ENCODE measurements at places on chromosomes 12 and 14.

DNA sequence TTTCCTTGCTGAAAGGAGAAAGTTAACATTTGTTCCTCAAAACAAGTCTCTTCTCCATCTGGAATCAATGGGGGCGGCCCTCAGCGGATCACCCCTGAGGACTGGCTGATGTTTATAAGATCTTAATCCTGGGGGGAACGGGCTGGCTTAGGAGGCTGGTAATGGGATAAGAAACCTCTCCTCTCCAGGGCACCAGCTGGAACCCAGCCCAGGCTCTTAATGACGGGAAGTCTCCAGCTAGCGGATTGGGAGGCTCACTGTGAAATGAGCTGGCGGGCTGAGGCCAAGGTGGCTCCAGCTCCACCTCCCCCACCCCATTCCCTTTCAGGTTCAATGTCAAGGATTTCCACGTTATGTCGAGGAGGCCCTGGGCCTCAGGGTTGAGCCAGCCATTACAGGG is 1133.0 kb downstream of the VRK1 start:
- no peak for DNase-seq

DNA sequence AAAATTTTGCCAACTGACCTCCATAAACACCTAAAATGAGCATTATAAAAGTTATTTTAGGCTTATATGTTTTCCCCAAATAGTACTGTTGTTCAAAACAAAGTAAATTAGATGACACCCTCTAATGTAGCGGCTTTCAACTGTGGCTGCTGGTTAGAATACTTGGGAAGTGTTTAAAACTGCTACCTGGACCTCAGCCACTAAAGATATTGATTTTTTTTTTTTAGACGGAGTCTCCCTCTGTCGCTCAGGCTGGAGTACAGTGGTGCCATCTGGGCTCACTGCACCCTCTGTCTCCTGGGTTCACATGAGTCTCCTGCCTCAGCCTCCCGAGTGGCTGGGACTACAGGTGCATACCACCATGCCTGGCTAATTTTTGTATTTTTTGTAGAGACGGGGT is 16.2 kb downstream of the PRORP start:
- DNase-seq, result no peak

DNA sequence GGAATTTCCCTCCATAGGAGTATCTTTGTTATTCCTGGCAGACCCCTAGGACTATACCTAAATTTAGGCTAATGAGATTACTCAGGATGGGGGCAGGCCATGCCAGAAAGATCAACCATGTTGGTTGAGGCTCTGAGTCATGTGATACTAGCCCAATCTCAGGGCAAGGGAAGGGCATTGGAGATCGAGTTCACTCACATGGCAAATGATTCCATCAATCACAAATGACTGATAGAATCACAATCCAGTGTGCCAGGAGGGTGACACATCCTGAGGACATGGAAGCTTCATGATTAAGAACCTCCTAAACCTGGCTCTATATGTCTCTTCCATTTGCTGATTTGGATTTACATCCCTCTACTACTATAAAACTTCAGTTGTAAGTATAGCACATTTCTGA is 182.3 kb downstream of the NTF3 start:
- DNase-seq, result no peak

DNA sequence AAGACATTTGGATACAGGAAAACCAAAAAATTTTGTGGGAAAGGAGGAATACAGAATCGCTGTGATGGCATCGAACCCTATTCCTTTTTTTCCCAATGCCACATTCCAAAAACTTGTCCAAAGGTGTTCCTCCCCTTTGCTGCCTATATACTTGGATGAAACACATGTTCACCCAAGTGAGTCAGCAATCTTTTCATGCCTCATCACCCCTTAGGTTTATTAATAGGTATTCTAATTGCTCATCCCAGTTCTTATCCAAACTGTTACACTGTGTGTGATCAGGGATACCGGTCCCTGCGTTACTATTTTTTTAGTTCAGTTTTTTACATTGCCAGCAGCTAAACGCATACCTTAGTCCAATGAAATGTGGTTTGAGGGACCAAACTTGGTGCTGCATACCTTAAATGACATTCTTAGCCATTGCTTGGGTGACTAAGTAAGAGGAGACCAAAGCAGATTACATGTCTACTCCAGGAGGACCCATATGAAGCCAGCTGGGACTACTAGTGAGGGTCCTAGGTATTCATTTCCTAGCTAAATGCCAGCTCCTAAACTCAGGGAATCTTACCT is 20.6 kb upstream of the ST8SIA1 start:
- DNase-seq, result no peak

DNA sequence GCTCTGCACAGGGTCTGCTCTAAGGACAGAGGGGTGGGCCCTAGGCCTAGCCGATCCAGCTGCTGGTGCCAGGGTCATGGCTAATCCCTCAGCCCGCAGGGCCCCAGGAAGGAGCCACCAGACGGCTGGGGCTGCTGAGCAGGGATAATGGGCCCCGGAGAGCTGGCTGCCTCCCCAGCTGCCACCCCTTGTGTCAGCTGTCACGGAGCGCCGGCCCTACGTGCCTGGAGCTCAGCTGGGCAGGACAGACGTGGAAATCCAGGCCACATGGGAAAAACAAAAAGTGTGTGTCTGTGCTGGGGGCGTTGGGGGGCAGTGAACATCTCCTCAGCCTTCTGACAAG is 36.2 kb downstream of the CHGA start:
- DNase-seq, result no peak

DNA sequence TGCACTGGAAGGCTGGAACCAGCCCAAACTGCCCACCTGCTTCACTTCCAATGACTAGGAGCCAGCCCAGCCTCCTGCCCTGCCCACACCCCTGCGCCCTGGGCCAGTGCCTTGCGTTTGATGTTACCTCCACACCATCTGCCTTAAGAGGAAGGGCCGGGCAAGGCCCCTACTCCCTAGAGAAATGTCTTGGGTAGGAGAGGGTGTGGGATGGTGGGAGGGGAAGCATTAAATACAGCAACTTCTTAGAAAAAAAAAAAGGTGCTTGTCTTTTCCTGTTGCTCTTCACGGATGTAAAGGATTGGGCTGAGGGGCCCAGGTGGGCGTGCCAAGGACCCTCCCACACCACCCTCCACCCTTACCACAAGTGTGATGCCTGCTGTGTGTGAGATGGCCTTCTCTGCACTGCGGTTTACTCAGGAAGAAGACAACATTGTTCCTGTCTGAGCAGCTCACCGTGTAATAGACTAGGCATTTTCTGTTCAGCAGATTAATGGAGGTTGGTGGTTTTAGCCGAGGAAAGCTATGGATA is 99.9 kb downstream of the NINJ2 start:
- no peak for DNase-seq

GRCh38 chr14:104224131-104224505 is 85.7 kb downstream of the KIF26A start:
- no peak for DNase-seq

GRCh38 chr12:45034861-45035265 is 16.0 kb downstream of the DBX2 start:
- peak; percentile 9 for DNase-seq

DNA sequence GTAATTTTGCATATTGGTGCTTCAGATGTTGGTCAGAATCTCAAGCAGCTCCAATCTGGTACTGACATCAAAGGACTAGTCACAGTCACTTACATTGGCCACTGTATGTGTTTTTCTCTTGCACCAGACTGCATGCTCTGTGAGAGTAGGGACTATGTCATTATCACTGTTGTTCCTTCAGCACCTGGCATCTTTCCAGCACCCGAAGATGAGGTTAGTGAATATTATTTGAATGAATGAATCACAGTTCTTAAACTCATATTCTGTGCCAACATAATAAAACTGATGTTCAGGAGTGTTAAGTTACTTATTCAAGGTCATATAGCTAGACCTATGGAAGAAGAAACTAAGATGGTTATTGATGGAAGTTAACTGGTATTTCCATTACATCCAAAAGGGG is 204.5 kb upstream of the TBX3 start:
- DNase-seq, result no peak

- peak; percentile 32 for DNase-seq
Measured at GRCh38 chr12:106601031-106601430, 18.2 kb downstream of the RFX4 start.

DNA sequence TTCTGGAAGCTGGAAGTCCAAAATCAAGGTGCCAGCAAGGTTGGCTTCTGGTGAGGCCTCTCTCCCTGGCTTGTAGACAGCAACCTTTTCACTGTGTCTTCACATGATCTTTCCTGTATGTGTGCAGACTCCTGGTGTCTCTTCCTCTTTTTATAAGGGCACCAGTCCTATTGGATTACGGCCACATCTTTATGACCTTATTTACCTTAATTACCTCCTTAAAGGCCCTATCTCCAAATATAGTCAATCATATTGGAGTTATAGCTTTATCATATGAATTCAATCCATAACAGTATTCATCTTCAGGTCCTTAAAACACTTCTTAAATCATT is 21.2 kb upstream of the GARIN2 start:
- DNase-seq, result no peak

- DNase-seq, result no peak
Measured at GRCh38 chr12:76455582-76456345, 103.8 kb downstream of the OSBPL8 start.

- no peak for DNase-seq
Measured at GRCh38 chr12:19243551-19243950, 114.0 kb downstream of the PLEKHA5 start.

DNA sequence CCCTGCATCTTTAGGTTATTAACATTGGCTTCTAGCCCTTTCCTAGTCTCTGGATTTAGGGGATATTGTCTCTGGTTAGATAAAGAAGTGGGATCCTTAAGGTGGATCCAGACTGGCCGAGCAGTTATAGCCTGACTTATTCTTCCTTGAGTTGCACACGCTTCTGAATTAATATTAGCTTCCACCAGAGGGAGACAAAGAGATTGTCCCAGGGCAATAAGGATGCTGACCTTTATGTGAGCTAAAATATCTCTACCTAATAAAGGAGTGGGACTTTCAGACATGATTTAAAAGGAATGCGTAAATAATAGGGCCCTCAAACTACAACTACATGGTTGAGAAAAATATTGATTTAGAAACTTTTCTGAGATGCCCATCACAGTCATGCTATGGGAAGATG is 139.7 kb downstream of the SLCO1B3 start:
- no peak for DNase-seq

GRCh38 chr14:24959791-24960331 is 90.1 kb downstream of the STXBP6 start:
- no peak for DNase-seq

- no peak for DNase-seq
Measured at GRCh38 chr12:131091413-131091975, 137.8 kb downstream of the ADGRD1 start.

GRCh38 chr12:15561396-15561795 is 227.8 kb downstream of the EPS8 start:
- DNase-seq, result no peak

- DNase-seq, result no peak
Measured at GRCh38 chr12:13777374-13777773, 204.0 kb downstream of the GRIN2B start.

DNA sequence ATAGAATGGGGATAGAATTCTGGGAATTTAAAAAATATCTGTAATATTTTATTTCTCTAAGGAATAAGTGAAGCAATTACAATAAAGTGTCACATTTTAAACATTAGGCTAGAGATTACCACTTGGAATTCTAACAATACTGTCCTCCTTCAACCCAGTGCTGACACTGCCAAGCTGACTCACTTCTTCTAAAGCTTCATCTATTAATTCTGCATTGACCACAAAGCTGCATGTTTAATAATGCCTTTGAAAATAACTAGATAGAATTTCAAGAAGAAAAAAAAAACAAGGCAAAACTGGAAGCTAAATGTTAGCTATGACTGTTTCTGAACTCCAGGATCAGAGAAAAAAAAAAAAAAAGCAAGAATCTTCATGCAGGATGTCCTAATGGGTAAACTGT is 970.7 kb upstream of the FBXO33 start:
- no peak for DNase-seq

DNA sequence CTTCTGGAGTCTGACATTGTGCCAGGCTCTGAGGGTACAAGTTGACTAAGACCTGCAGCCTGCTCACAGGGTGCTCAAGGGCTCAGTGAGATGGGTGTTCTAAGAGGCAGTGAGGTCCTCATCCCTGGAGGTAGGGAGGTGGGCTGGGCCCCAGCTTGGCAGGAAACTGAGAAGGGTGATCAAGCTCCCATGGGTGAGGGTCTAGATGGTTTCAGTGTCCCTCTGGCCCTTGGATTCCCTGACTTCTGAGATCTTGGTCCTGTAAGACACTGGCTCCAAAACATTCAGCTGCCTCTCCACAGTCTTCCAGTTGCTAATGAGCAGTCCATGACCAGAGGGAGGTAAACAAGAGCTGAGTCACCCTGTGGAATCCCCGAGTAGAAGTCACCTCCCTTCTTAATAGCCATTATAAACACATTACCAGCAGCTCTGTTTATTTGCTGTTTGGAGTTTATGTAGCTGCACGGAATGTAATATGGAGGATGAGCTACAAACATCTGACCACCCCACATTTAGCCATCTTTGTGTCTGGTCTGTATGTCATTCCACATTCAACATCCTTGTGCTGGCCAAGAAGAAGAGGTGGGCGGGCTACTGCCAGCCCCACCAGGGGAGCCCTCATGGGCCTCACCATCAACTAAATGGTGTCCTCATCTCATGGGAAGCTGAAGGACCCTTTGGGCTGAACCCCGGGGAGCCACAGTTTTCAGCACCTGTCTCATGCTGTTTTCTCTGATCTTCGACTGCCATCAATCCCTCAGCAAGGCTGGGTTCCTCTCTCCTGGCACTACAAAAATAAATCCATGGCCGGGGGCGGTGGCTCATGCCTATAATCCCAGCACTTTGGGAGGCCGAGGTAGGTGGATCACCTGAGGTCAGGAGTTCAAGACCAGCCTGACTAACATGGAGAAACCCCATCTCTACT is 37.2 kb upstream of the BDKRB2 start:
- no peak for DNase-seq

- peak; percentile 3 for DNase-seq
Measured at GRCh38 chr14:70567791-70568190, 32.7 kb downstream of the MED6 start.

GRCh38 chr12:68611094-68611805 is 551 bp downstream of the RAP1B start:
- DNase-seq, result peak; percentile 67
